DMS53 (cell line): ENCODE measurements at places on chromosomes 4 and X.
A peak's percentile ranks its signal among the peaks of the same experiment; 100 is the strongest.

GRCh38 chr4:8580321-8581093 is at the start of gene GPR78:
TSS of gene GPR78 (plus strand) at chr4:8580392. CDS start at chr4:8580983, 591 bp downstream.
- DNase-seq: peak; percentile 41

GRCh38 chrX:19293606-19294325 is 50.0 kb upstream of the PDHA1 start:
- DNase-seq: no peak

- DNase-seq: peak; percentile 39
These were observed at the start of gene CC2D2A for GRCh38 chr4:15469402-15470127. TSS of gene CC2D2A (plus strand) at chr4:15469882. CDS start at chr4:15475933, 6,051 bp downstream.

- no peak for DNase-seq
These were observed 183.1 kb upstream of the MXRA5 start for GRCh38 chrX:3529466-3530010.

DNA sequence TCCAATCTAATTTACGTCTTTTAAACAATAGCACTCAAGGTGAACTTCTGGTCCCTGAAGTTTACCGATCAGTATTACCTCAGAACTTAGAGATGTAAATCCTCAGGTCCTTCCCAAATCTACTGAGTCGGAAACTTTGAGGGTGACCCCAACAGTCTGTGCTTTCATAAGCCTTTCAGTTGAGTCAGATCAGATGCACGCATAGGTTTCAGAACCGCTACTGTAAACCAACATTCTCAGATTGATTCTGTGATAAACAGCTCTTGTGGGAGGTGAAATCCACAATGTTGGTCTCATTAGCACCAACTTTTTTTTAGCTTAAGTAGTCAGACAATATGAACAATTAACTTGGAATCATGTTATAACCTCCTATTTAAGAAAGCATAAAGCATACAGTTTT is 86.0 kb downstream of the WWC2 start:
- DNase-seq: no peak

DNA sequence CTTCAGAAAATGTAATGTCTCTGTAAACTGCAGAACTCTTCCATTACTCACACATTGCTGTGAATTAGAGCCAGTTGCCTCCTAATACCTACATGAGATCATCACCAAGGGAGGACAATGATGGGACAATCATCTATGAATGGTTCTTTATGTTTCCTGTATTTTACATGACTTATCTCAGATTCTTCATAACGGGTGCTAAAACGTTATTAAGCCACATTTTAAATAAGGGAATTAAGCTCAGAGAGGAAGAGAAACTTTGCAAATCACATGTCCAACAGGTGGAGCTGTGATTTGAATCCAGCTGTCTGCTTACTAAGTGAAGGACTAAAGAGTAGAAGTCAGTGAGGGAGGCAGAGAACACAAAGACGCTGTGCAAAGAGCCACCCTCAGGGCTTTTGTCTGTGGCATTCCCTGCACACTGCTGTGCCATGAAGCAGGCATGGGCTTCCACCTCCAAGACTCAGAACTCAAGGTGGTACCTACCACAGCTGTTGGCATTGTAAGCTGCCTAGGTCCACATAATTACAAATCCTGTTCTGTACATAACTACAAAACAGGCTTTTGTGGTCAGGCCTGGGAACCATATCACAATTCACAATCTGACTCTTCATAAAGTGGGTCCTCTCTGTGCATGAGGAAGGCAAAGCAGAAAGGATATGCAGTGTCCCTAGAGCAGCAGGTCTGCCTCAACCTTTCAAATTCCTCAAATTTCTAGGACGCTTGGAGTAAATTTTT is 12.8 kb downstream of the TBC1D9 start:
- peak; percentile 30 for DNase-seq
